ENCODE measurements at places on chromosomes 13 and 19.

DNA sequence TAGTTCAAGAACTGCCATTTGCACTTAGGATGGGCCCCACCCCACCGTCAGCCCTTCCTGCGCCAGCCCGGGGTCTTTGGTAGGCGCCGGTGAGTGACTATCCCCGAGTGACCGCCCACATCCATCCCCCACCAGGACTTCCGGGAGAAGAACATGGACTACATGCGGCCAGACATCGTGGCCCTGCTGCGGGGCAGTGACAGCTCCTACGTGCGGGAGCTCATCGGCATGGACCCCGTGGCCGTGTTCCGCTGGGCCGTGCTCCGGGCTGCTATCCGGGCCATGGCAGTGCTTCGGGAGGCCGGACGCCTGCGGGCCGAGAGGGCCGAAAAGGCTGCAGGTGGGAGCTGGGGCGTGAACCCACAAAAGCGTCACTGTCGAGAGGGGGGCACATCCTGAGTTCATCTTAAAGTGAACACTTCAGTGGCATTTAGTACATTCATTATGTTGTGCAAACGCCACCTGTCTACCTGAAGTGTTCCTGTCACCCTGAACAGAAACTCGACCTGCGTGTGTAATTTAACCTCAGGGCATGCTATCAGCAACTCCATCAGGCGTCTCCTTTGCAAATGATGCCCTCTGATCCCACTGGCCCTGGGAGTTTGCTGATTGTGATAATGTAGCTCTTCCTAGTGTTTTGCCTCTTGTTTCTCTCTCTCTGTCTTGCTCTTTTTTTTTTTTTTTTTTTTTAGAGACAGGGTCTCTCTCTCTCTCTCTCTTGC, 42.4 kb upstream of the USE1 start:
- no peak for DNase-seq

DNA sequence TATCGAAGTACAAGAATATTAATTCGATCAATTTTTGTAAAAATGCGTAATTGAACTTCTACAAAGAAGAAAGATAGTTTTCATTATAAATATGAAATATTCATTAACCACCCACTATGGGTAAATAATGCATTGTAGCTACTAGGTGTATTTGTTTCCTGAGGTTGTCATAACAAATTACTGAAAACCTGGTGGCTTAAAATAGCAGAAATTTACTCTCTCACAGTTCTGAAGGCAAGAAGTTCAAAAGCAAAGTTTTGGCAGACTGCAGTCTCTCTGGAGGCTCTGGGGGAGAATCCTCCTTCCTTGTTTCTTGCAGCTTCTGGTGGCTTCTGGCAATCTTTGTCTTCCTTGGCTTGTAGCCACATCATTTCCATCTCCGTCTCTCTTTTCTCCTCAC, 99.2 kb upstream of the MIR17HG start:
- DNase-seq: no peak

- DNase-seq: no peak
Observed at GRCh38 chr13:43405457-43405856, 381.3 kb downstream of the ENOX1 start.

DNA sequence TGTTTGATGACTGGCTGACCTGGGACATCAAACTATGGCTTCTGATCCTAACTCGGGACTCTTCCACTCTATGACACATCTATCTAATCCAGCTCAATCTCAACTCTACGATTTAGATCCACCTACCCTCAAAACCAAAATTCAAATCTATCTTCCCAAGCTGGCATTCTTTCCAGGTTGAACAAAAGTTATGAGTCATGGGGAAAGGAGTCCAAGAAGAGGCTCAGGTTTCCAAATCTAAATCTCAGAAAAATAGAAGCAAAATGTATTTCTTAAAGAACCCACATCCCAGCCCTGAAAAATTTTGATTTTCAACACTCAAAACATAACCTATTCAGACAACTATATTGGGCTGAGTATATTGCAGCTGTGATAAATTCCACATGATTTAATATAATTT, 143.9 kb upstream of the IPO5 start:
- DNase-seq: no peak

DNA sequence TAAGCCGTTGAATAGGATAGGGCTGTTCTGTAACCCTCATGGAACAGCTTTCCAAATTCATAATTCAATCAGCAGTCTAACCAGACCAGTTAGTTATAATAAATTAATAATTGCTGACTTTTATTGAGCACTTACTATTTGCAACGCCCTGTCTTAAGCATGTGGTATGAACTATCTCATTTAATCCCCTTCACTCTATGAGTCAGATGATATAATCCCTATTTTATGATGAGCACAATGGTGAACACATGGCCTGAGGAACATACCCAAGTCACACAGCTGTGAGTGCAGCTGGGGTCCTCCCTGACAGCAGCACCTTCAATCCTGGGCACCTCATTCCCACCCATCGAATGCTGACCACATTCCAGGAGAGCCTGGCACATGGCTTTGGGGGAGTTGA, 28.0 kb upstream of the SACS start:
- no peak for DNase-seq

DNA sequence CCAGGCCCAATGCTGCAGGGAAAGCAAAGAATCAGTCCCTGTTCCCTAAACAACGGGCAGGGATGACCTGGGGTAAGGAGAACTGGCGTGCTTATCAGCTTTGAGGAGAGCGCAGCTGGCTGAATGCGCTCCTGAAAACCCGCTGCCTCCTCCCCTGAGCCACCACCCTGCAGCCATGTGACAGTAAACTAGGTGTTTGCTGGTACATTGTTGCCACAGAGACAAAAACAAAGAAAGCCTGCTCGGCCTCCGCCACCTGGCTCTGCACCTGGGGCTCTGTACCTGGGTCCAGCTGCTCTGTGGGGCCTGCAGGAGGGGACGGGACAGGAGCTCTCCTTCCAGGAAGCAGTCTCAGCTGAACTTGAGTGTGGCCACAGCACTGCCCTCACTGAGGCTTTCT, 21.8 kb downstream of the MCF2L start:
- no peak for DNase-seq

- no peak for DNase-seq
Observed at GRCh38 chr13:51873117-51873798, 11.5 kb downstream of the CCDC70 start.

- no peak for DNase-seq
Observed at GRCh38 chr13:22095794-22096193, 424.9 kb downstream of the FGF9 start.

- no peak for DNase-seq
Observed at GRCh38 chr13:92488249-92488852, 738.3 kb upstream of the GPC6 start.

Data from neuronal stem cell (in vitro differentiated cells).